ENCODE measurements at places on chromosomes 5 and 9.
A peak's percentile ranks its signal among the peaks of the same experiment; 100 is the strongest.

- DNase-seq = no peak
Observed at GRCh38 chr5:44495280-44495679, 106.1 kb upstream of the FGF10 start.

GRCh38 chr5:139658928-139659667 is 10.9 kb downstream of the CXXC5 start:
- no peak for DNase-seq

GRCh38 chr5:151892393-151892792 is 32.3 kb downstream of the GLRA1 start:
- no peak for DNase-seq

GRCh38 chr5:117652958-117653280 is 1078.3 kb upstream of the SEMA6A start:
- DNase-seq = no peak

DNA sequence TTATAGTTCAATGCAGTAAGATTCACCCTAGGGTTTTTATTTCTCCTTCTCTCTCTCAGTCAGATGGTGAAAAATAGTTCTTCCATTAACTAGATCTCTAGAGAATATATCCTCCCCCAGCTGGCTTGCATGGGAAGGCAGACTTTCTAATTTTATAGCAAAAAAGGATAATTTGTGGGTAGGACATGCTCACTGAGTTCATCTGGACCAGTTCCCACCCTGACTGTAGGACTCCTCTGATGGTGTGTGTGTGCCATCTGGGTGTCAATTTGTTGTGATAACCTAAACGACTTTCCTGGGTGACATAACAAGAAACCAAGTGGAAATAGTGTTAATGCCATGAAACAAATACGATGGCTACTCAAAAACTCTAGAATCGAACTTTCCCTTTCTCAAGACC is 44.9 kb downstream of the APBA1 start:
- no peak for DNase-seq

GRCh38 chr5:134026521-134027287 is 21.9 kb upstream of the VDAC1 start:
- peak; percentile 12 for DNase-seq

- no peak for DNase-seq
Observed at GRCh38 chr9:127053057-127053821, 69.2 kb downstream of the ANGPTL2 start.

DNA sequence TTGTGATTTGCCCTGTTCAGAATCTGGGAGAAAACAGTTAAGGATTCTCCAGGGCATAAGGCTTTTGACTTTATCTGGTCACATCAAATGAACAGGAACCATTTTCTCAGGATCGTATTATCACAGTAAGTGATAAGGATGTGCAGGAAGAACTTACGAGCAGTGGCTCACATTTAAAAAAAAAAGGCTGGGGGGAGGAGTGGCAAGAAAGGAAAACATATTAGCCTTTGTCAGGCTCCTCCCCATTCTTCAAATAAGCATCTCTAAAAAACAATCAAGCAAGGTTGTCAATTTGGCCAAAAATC is 234.3 kb upstream of the TMEM161B start:
- DNase-seq = no peak

DNA sequence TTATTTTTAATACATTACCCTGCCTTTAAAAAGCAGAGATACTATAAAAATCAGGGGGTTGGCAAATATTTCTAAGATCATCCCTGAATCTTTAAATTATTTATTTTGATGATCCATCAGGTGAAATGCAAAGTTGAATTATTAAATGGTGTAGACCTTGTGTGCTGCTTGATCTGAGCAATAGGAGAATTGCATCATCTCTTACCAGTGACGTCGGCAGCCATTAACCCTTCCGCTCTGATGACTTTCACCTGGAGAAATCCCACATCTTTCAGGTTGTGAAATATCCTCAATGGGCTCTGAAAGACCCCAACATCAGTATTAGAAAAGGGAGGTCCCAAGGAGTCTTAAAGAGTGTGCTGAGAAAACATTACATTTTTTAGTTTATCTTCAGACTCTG is 270.2 kb downstream of the SLF1 start:
- no peak for DNase-seq

GRCh38 chr5:45622365-45622764 is 73.8 kb downstream of the HCN1 start:
- DNase-seq = no peak

DNA sequence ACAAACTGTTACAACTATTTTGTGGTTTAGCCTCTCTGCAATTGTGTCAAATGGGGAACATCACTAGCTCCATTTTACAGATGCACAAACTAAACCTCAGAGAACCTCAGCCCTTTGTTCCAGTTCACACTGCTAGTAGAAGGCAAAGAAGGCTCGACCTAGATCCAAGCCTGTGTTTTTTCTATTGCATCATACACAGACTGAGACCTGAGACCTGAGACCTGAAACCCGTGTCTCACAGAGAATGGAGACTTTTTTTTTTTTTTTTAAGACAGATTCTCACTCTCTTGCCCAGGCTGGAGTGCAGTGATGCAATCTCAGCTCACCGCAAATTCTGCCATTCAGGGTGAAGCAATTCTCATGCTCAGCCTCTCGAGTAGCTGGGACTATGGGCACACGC is 120.8 kb downstream of the GALNT10 start:
- no peak for DNase-seq

DNA sequence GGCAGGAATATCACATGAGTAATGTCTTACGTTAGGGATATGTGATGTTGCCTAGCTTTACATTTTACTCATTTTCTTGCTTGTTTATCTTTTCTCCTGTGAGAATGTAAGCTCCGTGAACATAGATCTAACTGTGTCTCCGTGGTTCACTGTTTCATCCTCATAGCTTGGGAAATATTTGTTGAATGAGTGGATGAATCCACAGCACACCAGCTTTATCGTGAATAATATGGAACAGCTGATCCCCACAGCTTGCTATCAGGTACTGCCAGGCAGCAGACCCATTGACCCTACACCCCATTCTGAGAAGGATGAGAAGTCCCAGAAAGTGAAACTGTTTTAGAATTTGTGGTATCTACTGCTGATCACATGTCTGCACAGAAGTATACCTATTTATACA is 106.8 kb upstream of the FBN2 start:
- DNase-seq = no peak

DNA sequence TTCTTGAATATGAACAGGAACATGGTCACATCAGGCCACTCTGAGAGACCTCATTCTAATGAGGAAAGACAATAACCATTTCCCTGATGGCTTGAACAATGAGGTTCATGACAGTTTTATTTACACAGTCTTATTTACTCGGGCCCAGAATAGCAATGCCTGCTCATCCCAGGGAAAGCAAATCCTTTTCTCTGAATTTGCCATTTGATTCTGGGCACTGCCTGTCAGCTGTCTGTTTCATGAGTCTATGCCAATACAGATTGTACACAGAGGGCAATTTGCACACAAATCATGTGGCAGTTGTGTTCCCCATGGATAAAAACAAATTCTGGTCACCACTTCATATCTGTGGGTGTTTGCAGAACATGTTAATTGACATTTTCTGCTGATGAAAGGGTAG is 492.5 kb downstream of the ACTL7B start:
- DNase-seq = no peak

GRCh38 chr5:147017621-147018020 is 139.1 kb upstream of the PPP2R2B start:
- DNase-seq = no peak

DNA sequence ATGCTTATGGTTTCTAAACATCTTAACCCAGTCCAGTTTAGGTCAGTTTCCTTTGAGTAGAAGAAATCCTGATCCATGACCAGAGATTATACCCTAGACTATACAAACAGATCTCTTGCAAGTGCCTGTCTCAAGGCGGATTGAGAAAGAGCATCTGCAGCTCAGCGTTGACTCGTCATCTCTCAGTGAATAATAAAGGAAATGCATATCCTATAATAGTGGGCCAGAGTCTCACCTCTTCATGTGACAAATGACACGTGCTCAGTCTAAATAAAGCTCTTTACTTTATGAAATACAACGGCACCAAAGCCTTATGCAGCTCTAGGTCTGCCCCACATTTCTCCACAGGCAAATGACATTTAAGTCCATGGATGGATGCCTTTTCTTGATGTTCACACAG is 179.4 kb upstream of the NR3C1 start:
- no peak for DNase-seq

DNA sequence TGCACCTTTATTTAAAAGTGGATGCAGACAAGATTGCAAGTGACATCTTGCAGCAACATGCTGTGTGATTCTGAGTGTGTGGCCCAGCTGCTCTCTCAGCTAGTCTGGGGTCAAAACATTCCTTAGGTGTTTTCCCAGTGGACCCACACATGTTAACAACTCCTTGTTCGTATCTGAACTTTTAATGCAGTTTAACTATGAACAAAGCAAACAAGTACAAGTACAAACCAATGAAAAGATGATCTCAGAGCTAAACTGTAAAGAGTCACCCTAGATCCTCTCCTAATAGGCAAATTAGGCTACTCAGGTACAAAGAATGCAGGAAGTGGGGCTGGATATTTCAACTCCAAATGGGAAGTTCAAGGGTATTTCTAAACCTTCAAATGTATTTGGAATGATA is 108.4 kb downstream of the ENTREP1 start:
- no peak for DNase-seq

DNA sequence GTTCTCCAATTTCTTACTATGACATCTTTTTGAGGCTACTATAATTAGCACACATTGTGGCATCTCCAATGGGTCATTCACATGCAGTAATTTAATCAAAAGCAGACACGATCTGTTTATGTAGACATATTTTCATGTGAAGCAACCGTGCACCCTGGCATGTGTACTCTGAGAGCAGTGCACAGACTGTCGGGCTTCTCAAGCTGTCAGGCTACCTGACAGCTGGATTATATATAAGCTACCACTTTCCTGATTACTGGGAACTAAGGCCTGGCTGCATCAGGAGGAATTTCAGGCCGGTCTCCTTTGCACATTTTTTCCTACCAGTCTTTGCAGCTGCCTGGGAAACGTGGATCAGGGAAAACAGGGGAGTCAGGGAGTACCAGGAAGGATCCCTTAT is 197.5 kb downstream of the MAPKAP1 start:
- no peak for DNase-seq

GRCh38 chr9:22240619-22241018 is 206.0 kb upstream of the DMRTA1 start:
- no peak for DNase-seq

GRCh38 chr5:124742983-124743601 is 3.3 kb downstream of the ZNF608 start:
- DNase-seq = no peak

- no peak for DNase-seq
Observed at GRCh38 chr5:131965826-131966415, 20.5 kb upstream of the MEIKIN start.

- DNase-seq = no peak
Observed at GRCh38 chr5:9604416-9604815, 25.7 kb downstream of the TAS2R1 start.

DNA sequence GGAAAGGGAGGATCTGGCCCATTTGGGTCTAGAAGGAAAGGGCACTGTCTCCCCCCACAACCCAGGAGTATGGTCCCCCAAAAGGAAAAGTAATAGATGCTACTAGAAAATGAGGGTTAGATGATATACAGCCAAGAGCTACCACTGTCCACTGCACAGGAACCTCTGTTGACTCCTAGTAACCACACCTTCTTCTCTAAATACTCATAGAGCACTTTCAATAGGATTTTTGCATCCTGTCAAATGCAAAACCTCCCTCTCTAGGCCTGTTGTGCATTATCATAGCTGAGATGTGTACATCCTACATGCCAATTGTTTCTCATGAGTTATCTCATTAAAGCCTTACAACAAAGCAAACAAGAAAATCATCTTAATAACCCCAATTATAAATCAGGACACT is 66.8 kb downstream of the THBS4 start:
- no peak for DNase-seq

DNA sequence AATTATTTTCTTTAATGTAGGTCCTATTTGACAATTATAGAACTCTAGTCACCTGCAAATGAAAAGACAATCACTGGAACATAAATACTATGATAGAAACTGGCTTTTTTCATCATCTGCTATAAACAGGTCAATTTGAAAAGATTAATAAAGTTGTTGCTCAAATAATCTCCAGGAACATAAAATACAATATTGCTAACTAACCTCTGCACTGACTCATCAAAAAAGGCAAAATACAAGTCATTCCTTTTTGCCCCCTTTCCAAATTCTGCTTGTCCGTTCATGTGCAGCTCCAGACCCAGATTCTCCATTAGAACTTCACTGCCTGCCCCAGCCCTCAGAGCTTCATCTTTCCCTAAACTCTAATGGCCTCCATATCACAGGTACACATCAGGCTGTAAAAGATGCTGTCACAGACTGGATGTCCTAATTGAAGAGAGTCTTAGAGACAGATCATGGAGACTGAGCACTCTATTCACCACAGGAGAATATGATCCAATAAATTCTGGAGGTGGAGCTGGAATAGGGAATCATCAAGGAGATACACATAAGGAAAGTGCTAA is 1.6 kb downstream of the DCTN4 start:
- no peak for DNase-seq

- DNase-seq = no peak
Observed at GRCh38 chr9:111149018-111149759, 110.9 kb upstream of the LPAR1 start.

GRCh38 chr5:54638106-54638505 is 120.5 kb downstream of the SNX18 start:
- no peak for DNase-seq

DNA sequence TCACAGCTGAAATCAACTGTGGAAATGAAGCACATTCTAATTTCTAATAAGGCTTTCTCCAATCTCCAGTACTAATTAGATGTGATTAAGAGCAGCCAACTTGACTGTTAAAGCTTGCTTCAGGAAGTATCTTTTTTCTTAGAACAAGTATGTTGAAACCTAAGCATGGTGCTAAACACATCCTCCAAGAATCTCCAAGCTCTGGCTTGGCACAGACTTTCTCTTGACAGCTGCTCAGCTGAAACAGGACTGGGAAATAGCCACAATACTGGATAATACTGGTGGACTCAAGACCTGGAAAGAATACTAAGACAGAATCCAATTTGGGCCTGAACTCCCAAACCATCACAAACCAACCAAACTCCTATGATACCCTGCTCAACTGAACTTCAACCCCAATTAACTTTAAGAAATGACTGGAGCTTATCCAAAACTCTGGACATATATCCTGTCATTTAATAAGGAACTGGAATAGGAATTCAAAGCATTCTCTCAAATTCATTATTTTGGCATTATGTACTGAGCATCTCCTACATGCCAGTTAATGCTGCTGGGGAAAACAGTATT is 16.2 kb downstream of the PRKAA1 start:
- no peak for DNase-seq

- DNase-seq = no peak
Observed at GRCh38 chr9:105900123-105900522, 205.8 kb downstream of the TMEM38B start.

DNA sequence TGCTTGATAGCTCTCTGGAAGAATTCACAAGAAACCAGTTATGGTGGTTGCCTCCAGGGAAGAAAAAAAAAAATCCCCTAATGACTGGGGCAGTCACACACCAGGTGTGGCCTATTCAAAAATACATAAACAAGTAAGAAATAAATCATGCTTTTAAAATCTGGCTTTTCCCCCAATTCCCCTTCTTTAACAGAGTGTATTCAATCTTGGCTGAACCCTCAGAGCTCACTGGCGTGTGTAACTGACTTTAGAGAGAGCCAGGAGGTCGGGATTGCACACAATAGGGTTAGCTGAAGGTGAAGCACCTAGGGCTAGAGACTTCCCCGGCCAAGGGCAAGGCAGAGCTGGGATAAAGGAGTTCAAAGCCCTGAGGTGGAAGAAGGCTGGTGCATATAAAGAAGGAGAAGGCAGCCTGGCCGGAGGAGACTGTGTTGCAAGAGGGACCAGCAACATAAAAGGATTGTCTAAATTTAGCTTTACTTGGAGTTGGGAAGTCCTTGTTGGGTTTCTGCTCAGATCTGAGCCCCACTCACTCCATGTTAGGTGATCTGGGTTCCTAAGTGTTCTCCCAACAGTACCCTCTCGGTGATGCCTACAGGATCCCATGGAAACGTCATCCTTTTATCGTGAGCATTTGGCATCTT is 19.7 kb downstream of the FNBP1 start:
- DNase-seq = no peak

Data from activated CD8-positive, alpha-beta memory T cell treated with anti-CD3 and anti-CD28 coated beads for 4 hours (primary cell).